ENCODE measurements at places on chromosomes 13 and 19.

- DNase-seq = no peak
Measured at GRCh38 chr13:47835470-47836228, 165.4 kb downstream of the SUCLA2 start.

- peak; percentile 3 for DNase-seq
Measured at GRCh38 chr19:21483589-21484170, 21.7 kb upstream of the ZNF429 start.

DNA sequence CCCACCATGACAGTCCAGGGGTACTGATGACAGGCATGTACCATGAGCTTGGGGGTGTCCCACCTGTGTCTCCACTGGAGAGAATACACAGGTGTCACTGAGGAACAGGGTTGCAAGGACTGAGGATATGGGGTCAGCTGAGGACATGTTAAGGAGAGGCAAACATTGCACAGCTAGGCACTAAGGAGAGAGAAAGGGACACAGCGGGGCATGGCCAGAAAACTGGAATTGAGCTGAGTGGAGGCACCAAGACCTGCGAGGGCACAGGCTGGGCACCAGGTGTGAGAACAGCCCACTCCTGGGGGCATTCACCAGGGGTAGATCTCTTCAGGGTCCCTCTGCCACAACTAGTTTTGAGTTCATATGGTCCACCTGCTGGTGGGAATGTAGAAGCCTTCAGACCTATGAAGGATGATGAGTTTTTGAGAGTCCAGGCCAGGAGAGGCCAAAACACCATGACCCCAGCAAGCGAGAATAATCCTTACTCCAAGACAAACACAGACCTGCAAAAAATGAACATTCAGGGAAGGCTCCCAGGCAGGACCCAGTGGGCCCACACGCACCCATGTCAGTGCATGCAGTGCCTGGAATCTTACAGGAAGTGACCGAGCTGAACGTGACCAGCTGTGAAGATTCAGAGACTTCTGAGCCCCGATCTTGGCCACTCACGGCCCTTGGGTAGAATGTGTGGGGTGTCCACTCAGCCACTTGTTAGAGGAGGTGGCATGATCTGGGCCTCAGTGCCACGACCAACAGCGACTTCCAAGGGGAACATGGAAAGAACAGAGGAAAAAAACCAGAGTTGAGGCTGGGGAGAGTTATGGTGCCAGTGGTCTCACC lies 1.4 kb upstream of the ZNF584 start:
- peak; percentile 38 for DNase-seq

GRCh38 chr19:35030257-35031071 lies at the start of gene SCN1B:
SCN1B (plus strand) TSS chr19:35030470; CDS start chr19:35030821, 351 bp downstream.
- DNase-seq = peak; percentile 59

- no peak for DNase-seq
Measured at GRCh38 chr13:95406176-95406575, 104.9 kb upstream of the ABCC4 start.

DNA sequence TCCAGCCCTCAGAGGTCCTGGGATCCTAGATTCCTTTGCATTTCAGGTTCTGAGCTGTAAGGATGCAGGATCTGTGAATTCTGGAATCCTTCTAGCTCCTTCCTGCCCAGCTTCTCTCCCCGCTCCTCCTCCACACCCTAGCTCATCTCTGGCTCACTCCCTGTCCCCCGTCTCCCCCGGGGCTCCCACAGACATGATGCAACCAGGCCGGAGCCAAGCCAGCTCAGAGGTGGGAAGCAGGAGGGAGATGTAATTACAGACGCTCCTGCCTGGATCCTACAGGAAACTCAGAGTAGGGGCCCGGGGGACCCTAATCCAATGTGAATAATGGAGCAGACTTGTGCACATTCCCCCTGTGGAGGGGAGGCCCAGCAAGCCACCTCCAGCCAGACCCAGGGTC lies 4.5 kb downstream of the GNG8 start:
- DNase-seq = peak; percentile 46

DNA sequence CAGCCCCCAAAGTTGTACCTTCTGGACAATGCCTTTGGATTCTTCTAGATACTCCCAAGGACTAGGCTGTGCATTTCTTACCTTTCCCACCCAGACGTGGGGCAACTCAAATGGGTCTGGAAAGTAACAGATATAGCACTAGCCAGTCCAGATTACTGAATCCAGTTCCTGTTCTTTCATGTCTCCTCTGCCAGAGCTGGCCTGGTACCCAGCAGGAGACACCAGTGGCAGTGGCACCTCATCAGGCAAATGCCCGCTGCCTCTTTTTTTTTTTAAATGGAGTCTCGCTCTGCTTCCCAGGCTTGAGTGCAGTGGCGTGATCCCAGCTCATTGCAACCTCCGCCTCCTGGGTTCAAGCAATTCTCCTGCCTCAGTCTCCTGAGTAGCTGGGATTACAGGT lies 43.2 kb downstream of the N4BP2L2 start:
- DNase-seq = no peak

GRCh38 chr19:2850256-2850925 lies 9.1 kb downstream of the ZNF555 start:
- no peak for DNase-seq

GRCh38 chr13:92781965-92782690 lies 444.5 kb upstream of the GPC6 start:
- no peak for DNase-seq
